ENCODE measurements at places on chromosomes 1 and 21.

GRCh38 chr1:46612937-46613660 lies 3.5 kb downstream of the MOB3C start:
- no peak for DNase-seq

GRCh38 chr1:213956295-213956770 lies 31.4 kb upstream of the PROX1 start:
- no peak for DNase-seq

DNA sequence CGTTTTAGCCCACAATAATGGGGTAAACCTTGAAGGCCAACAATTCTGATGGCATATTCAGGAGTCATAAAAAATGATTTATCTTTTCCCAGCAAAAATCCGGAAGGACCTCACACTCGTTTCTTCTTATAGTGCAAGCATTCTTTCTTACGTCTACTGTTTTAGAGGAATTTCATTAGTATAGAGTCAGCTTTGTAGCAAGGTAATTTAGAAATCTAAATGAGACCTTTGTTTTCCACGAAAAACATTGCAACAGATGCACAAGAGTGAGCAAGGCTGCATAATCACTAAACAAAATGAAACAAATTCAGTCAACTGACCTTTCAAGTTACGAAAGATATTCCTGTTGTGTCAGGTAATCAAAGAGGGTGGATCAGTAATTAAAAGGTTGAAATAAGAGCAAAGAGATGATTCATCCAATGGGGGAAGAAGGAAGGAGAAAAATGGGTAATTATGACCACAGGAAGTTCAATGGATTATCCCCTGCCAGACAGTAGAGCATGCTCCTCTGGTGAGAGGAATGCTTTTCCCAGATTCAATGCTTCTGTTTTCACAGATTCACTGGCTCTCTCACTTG lies 560 bp upstream of the CSDE1 start:
- DNase-seq = peak; percentile 38

DNA sequence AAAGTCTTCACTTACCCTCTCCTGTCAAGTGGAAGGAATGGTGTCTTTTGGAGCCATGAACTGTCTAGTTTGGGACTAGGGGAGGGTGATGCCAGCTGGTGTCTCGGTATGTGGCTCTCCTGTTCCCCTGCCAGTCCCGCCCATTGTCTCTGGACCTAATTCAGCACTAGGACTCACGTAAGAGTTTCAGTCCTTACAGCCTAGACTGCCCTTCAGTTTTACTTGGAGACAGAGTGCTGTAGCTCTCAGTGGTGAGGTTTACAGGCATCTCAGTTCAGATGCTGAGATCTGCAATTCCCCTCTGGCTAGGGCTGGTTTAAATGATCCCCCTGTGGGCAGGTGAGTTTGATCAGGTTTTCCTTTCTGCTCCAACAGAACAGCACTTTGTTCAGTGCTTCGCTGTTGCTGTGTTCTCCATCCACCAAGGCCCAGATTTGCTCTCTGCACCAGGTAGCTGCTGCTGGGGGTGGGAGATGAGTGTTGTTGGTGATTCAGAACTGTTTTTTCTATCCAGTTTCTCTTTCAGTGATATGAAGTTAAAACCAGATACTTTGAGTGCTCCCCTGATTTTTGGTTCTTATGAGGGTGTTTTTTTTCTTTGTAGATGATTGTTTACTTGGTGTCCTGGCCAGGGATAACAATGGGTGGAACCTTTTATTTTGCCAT lies 198.3 kb upstream of the RNPC3 start:
- DNase-seq = no peak

GRCh38 chr1:174892016-174892415 lies 107.7 kb upstream of the CACYBP start:
- DNase-seq = no peak

GRCh38 chr21:24205319-24205718 lies 1402.0 kb downstream of the MRPL39 start:
- DNase-seq = no peak

- peak; percentile 35 for DNase-seq
These were observed at the start of gene ADGRB2 for GRCh38 chr1:31764312-31765040. TSS of gene ADGRB2 (minus strand) at chr1:31764340. CDS start at chr1:31757221, 7,119 bp downstream.

- DNase-seq = no peak
These were observed at the start of gene GSTM2 for GRCh38 chr1:109667452-109668122. TSS of gene GSTM2 (plus strand) at chr1:109668057. CDS start at chr1:109668116, 59 bp downstream.

GRCh38 chr1:219661464-219662092 lies 48.7 kb upstream of the ZC3H11B start:
- DNase-seq = no peak

DNA sequence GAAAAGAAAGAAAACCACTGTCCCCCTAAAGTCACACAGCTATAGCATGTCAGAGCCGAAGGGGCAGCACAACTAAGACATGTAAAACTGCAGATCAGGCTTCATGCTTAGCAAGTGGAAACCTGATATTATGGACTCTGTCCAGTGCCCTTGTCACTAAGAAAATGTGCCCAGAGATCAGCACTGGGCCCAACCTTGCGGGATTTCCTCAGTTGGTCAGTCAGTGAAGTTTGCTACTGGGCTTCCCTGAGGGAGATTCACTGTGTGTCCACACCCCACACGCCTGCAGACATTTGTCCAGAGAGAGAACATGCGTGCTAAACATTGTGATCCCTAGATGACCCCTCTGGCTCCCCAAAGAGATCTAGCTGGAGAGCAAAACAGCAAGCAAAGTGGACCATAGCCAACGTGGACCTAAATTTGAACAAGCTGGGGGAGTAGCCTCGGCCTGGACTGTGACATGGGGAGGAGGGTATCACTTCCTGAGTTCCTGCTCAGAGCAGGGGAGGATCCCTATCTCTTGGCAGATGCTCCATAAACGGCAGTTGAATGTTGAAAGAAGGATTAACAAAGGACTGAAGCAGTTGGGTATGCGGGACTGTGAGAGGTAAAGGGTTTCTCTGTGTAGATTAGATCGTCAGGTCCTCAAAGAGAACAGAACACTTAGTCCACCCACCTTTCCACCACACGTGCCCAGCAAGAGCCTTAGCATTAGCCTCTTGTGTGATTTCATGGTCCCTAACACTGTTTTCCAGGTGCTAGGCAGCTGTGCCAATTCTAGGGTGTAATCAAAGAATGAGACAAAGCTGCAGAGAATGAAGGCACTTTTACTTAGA lies 53.6 kb downstream of the GLUL start:
- peak; percentile 36 for DNase-seq

DNA sequence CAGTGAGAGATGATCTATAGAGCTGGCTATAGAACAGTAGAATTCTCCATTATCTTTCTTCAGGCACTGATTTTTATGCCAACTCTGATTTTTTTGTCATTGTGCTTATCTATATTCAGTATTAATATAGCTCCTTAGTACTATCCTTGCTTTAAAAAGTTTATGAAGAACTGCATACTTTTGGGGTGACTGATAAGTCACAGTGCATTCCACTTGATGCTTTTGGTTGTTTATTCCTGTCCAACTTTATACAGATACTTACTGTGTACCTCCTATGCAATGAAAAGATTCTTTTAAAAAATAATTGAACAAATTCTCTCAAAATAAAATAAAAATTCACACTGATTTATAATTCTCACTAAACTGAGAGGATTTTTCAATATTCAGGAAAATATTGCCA lies 71.6 kb downstream of the COL24A1 start:
- DNase-seq = no peak

GRCh38 chr1:170162459-170163246 lies 16.9 kb downstream of the NTMT2 start:
- no peak for DNase-seq

- DNase-seq = no peak
These were observed 1.6 kb upstream of the DNMT3L start for GRCh38 chr21:44263221-44263760.

GRCh38 chr1:78143673-78144072 lies 97.9 kb downstream of the GIPC2 start:
- DNase-seq = no peak

DNA sequence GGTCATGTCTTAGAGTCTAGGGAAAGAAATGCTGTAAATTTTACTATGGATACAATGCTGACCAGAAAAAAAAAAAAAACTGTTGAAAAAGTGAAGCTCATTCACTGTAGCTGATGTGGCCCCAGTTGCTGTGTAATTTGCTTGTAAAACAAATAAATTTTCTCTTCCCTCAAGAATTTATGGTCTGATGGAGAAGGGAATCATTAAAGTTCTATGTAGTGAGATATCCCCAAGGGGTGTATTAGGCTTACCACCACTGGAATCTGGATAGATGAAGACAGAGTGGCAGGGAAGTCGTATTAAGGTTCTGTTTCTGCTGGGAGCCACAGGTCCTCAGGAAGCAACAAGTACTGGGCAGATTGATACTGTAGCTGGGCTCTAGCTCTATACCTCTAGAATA lies 860.0 kb downstream of the LTN1 start:
- DNase-seq = no peak

GRCh38 chr1:181469829-181470228 lies 13.5 kb upstream of the CACNA1E start:
- no peak for DNase-seq

GRCh38 chr1:229841230-229841629 lies 215.2 kb downstream of the URB2 start:
- no peak for DNase-seq

DNA sequence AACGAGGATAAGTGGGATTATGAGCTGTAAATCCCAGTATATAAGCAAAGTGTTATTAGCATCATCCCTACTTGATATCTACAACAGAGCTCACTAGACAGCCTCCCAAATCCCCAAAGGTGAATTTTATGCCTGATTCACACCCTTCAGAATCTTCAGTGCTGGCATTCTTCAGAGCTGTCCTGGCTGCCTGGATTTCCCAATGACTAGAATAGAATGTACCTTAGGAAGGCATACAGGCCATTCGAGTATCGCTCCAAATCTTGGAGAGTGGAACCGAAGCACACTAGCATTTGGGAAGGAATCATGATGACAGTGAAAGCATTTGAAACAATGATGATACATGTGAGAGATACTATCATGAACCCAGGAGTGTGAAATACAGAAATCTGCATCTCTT lies 22.3 kb downstream of the ZBTB40 start:
- no peak for DNase-seq

GRCh38 chr1:115976921-115977498 lies 697 bp downstream of the SLC22A15 start:
- DNase-seq = peak; percentile 53

GRCh38 chr1:245396615-245397014 lies 241.8 kb downstream of the KIF26B start:
- DNase-seq = no peak

DNA sequence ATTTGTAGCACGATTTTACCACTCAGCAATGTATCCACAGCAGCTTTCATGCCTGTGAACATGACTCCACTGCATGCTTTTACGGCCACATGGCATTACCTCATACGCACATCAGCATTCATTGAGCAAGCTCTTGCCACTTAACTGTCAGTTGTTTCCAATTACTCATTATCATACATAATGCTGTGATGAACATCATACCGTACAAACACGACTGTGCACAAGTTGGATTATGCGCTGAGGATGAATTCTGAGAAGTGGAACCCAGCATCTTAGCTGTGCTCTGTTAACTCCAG lies 9.6 kb downstream of the UMODL1 start:
- no peak for DNase-seq

DNA sequence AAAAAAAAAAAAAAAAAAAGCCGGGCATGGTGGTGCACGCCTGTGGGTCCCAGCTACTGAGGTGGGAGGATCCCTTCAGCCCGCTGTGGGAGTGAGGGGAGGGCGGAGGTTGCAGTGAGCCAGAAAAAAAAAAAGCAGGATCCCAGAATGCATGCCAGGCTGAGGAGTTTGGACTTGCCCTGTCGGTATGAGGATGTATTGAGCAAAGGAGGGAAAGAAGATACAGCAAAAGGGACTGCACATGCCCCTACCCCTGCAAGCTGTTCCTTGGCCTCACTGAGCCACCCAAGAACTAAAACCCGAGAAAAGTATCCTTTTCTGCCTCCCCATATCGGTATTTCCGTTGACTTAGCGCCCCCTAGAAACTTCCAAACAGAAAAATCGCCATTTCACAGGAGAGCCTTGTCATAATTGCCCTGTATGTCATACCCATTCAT lies 1.3 kb upstream of the GPATCH4 start:
- peak; percentile 52 for DNase-seq

DNA sequence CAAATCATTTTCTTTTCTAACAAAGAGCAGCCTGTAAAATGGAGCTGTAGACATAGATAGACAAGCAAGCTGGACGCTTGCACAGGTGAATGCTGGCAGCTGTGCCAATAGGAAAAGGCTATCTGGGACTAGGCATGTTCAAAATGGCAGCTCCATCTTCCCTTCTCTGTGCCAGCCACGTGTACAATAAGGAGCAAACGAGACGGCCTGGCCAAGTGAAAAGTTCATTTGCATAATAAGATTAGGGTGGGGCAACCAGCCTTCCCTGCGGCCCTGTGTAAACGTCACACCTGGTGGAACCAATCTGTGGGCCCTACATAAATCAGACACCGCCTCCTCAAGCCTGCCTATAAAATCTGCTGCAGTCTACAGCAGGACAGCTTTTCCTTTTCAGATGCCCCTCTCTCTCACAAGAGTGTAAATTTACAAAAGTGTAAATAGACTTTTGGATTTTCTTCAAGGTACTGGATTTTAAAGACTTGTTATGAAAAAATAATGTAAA lies 16.6 kb upstream of the EDEM3 start:
- no peak for DNase-seq

GRCh38 chr1:97505816-97506215 lies 415.0 kb downstream of the DPYD start:
- no peak for DNase-seq

DNA sequence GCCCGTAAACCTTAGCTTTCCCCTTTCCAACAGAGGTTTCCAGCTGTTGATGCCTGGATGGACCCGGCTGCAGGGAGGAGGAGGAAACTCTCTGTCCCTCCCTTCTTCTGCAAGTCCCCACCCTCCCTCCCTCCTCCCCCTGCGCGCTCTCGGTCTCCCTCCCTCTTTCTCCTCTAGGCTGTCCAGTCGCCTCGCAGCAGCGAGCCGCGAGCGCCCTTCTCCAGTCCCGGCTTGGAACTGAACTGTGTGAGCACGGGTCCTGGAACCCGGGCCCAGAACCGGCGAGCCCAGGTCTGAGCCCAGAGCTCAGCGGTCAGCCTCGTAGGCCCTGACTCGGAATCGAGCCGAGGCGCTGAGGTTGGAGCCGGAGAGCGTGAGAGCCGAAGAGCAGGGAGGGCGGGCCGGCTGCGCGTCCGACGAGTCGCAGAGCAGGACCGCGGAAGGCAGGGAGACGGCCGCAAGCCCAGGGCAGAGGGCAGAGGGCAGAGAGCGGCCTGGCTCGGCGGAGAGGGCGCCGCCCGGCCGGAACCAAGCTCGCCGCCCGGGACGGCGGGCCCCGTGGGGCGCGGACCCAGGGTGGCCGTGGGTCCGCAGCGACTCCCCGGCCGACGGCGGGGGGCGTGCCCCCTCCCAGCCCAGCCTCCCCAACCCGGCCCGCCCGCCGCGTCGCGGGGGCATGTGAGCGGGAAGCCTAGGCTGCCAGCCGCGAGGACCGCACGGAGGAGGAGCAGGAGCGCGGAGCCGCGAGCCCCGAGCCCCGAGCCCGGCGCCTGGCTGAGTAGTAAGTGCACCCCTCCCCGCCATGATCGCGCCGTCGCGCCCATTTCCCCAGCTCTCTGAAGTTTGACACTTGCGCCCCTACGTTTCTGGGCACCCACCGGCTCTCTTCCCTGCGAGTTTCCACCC lies at the start of gene SOX13:
SOX13 (plus strand) TSS at position 185 of the 906 bp plus-strand sequence. CDS start 39,801 bp downstream, outside the sequence.
- DNase-seq = no peak

GRCh38 chr1:92655197-92655801 lies 129.6 kb downstream of the EVI5 start:
- DNase-seq = no peak

- DNase-seq = peak; percentile 57
These were observed 71.5 kb downstream of the RPS6KC1 start for GRCh38 chr1:213122514-213122929.
